Stimulated activated CD8-positive, alpha-beta memory T cell treated with anti-CD3 and anti-CD28 coated beads, Interleukin-7, amount 100 ng/mL, for 24 hours (primary cell): ENCODE measurements at places on chromosomes 7 and 10.

DNA sequence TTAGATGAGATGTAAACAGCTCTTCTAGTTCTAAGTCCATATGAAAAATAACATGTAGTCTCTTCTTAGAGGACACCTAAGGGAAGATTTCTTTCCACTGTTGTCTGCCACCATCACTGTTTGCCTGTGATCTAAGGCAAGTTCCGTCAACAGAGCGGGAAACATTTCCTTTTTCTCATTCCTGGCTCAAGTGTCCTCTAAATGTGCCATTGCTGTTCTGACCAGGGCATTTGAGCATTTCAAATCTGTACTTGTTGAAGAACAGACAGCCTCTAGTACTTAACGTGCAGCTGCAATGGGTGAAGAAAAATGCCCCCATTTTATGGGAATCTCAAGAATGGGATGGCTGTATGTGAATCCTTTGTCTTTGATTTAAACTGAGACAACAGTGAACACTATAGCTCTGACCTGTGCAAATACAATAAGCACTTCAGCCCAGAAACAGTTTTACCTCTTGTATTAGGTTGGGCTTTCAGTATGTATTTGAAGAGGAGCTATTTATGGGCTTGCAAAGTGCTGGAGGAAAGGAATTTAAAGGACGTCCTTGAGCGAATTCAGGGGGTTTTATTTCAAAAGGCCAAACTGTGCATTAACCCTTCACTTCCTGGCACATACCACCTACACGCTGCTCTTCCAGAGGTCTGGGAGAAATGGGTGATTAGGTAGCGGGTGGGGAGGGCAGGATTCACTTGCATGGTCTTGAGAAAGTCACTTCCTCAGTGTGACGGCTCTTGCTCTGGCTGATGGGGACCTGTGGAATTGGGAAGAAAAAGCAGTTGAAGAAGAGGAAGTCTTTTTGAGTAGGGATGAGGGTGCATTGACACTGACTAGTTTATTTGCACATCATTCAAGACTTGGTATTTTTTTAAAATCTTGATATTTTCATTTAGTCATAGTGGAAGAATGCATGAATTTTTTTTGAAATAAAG lies 66.1 kb downstream of the THNSL1 start:
- no peak for DNase-seq

DNA sequence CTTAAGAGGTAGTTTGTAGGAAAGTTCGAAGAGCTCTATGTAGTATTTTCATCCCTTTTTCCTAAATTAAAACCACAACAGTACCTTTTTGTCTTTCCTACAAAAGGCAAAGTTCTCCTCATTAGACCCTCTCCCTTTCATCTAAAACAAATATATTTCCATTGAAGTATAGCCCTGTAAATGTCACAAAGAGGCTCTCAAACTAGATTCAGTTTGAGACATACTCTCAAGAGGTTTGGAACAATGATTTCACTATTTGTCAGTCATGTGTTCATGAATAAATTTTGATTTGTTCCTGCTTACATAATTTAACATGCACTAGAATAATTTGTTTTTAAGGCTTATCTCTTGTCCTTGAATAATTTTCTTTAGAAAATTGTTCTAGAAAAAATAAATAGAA lies 12.2 kb downstream of the TAS2R16 start:
- no peak for DNase-seq

DNA sequence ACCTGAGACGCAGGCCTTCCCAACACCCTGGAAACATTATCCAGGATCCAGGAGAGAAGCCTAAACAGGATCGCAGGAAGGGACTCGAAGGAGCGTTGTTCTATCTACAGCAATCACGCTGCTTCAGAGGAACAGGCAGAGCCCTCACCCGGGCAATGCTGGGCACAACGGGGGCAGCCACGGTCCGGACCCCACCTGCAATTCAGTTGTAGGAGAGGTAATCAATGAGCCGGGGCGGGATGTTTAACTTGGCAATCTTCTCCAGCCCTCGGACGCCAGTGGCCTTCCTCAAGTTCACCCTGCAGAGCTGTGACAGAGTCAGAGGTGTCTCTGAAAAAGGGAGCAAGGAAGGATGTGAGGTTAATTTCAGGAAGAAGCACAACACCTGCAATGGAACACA lies 25.9 kb downstream of the ASB13 start:
- DNase-seq, result no peak

DNA sequence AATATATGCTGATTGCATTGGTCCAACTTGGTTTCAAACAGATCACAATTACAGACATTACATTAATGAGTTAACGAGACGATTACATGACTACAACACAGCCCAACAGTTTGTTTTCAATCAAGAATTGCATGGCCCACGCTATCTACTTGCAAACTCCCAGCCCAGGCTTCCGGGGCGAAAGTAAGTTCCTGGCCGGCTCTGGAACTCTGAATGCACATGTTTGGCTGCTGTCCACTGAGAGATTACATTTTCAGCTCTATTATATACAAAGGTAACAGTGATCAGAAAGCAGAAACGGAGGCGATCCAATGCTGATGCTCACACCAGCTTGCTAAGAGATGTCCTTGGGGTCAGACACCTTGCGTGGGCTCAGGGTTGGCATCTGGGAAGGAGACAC lies 206.3 kb downstream of the FANK1 start:
- DNase-seq, result no peak

GRCh38 chr10:89648074-89648473 lies 3.0 kb upstream of the PANK1 start:
- no peak for DNase-seq

GRCh38 chr10:131933696-131934086 lies 32.9 kb downstream of the PPP2R2D start:
- no peak for DNase-seq

- no peak for DNase-seq
These were observed 291.8 kb downstream of the CRPPA start for GRCh38 chr7:16129431-16130110.

DNA sequence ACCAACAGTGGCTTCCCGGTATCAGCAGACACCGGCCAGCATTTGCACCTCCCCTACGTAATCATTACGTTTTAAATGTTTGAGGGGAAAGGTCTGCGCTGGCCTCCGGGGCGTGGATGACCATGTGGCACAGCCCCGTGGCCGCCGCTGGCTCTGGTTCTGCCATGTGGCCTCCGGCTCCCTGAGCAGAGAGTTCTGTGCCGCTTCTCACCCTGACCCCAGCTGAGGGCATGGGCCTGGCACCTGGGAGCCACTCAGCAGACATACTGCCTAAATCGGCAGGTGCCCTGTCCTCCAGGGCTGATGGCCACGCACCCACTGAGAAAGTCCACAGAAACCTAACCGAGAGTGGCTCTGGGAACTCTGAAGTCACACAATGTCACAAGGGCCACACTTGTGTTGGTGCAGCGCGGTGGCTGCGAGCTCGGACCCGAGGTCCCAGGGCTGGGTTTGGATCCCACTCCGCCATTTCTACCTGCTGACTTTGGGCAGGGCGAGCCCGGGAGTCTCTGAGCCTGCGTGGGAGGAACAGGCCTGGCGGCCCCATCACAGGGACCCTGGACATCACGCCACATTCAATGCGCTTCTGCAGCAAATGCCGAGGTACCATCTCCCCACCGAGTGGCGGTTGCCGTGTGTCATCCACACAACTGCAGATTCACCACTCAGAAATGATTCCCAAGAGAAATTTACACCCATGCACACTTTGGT lies 25.3 kb downstream of the CFAP46 start:
- no peak for DNase-seq

GRCh38 chr10:70430493-70431445 lies 10.7 kb downstream of the NODAL start:
- DNase-seq, result no peak

GRCh38 chr10:21749788-21750187 lies 215.8 kb downstream of the MLLT10 start:
- DNase-seq, result no peak

- no peak for DNase-seq
These were observed 2.9 kb downstream of the GPR158 start for GRCh38 chr10:25177754-25178135.

DNA sequence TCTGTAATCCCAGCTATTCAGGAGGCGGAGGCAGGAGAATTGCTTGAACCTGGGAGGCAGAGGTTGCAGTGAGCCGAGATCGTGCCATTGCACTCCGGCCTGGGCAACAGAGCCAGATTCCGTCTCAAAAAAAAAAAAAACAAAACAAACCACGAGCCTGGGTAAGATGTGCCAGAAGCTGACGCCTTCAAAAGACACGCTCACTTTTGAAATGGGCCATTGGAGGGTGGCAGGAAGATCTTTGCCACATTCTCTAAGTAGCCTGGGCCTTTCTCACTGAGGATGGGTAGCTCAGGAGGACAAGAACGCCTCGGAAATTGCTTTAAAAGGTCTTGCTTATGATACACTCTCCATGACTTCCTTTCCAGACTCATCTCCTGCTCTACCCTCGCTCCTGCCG lies 172.7 kb downstream of the SH3PXD2A start:
- DNase-seq, result no peak

- no peak for DNase-seq
These were observed 66.9 kb upstream of the CACNB2 start for GRCh38 chr10:18073314-18073713.

- DNase-seq, result no peak
These were observed 208.5 kb downstream of the FOXP2 start for GRCh38 chr7:114623146-114623545.

GRCh38 chr10:117262291-117262902 lies 21.5 kb downstream of the SLC18A2 start:
- no peak for DNase-seq

GRCh38 chr7:156120552-156120951 lies 308.3 kb upstream of the SHH start:
- no peak for DNase-seq

GRCh38 chr10:33732161-33732680 lies 397.8 kb upstream of the NRP1 start:
- no peak for DNase-seq

DNA sequence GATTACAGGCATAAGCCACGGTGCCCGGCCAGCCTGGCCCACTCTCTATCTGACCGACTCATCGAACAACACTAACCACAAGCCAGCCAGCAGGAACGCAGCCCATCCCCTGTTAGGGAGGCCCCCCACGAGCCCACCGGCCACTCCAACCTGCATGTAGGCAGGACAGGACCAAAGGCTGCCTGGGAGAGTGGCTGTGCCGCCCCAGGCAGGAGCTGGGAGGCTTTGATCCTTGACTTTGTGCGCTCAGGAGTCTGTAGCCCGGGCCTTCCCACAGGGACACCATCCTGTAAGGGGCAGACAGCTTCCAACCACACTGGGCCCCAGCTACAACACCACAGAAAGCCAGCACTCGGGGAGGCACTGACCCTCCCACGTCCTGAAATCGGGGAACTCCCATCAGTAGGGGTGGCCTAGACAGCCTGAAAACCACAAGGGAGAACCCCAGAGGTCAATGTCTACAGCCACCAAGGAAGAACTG lies 29.4 kb downstream of the GRID1 start:
- DNase-seq, result no peak

GRCh38 chr7:142248166-142249160 lies 9.4 kb downstream of the PRSS58 start:
- no peak for DNase-seq

GRCh38 chr7:1994931-1995330 lies 237.8 kb downstream of the MAD1L1 start:
- no peak for DNase-seq

DNA sequence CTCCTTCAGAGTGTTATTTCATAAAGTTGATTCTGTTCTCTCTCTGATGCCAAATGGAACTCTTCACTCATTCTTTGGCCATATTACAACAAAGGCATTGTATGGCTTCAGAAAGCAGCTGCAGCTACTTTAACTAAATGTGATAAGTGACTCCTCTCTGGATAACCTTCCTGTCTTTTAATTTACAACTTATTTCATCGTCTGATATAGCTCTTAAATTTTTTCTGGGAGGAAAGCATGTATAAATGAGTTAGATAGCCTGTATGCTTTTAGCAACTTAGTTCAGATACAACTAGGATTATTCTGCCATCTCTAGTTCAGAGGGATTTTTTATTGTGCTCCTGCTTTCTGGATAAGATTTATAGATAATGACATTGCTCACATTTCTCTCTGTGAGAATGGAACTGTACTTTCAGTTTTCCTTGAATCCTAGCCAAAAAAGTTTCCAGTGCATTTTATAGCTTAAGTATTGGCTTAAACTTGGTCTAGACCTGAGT lies 57.5 kb downstream of the KLHDC10 start:
- DNase-seq, result no peak

- no peak for DNase-seq
These were observed 9.9 kb downstream of the PHTF2 start for GRCh38 chr7:77808517-77808916.

DNA sequence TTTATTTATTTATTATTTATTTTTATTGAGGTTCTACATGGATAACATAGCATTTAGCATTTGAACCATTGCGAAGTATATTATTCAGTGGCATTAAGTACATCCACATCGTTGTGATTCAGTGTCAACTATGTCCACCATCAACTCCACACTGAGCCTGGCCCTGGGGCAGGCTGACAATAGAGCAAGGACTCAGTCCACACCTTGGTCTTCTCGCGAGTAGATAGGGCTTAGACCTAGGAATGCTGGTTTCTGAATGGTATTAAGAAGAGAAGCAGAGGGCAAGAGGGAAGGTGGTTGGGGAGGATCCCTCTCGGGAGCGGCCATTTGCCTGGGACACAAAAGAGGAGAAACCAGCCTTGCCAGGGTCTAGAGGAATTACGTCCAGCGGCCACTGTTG lies 599.2 kb upstream of the MGMT start:
- no peak for DNase-seq

DNA sequence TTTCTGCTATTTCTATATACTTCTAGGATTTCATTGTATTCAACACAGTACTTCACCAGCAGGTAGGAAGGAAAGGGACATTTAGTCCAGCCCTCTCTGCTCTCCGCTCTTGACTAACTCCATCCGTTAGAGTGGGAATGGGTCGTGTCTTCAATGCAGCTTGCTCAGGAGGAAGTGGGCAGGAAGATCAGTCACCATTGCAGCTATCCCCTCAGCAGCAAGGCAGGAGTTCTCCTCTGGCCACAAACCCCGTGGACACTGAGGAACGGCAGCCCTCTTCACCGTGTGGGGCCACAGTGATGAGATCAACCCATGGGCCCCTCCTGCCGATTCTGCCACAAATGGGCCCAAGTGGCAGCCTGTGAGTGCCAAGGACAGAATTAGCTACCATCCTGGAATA lies 30.2 kb upstream of the IKZF1 start:
- DNase-seq, result no peak

- DNase-seq, result no peak
These were observed 6.3 kb upstream of the OPN4 start for GRCh38 chr10:86647773-86648703.
